Activated CD4-positive, alpha-beta T cell treated with anti-CD3 and anti-CD28 coated beads, Interleukin-2, amount 50 U/mL, for 24 hours (primary cell): ENCODE measurements at places on chromosomes 1 and 21.

DNA sequence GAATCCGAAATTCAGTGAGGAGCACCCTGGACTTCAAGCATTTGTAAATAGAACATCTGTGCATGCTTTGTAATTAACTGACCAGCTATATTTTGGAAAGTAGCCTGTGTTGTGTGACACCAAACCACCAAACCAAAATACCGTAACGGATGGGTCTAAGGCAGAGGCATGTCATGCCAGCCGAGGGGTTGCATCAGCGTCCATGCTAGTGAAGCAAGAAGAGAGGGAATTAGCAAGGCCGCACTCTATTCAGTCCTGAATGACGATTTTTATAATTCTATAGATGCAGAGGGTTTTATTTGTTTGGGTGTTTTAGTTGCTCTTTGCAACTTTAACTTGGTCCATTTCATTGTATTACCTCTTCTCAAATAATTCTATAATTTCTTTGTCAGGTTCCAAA is 116.8 kb upstream of the SMYD2 start:
- no peak for DNase-seq

- DNase-seq, result no peak
Measured at GRCh38 chr1:170402476-170403311, 129.3 kb upstream of the GORAB start.

GRCh38 chr1:72930528-72930927 is 648.2 kb upstream of the NEGR1 start:
- DNase-seq, result no peak

- DNase-seq, result peak; percentile 65
Measured at GRCh38 chr1:205335692-205336091, 14.1 kb upstream of the NUAK2 start.

DNA sequence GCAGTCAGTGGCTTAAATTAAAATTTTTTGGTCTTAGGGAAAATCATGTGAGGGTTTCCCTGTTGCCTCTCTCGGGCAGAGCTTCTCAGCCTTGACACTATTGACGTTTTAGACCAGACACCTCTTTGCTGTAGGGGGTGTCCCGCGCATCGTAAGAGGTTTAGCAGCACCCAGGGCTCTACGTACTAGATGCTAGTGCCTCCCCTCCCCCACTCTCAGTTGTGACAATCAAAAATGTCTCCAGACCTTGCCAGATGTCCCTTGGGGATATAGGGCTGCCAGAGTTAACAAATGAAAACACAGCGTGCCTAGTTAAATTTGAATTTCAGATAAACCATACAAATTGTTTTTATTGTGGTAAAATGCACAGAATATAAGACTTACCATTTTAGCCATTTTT is 293.3 kb downstream of the DISC1 start:
- DNase-seq, result no peak

DNA sequence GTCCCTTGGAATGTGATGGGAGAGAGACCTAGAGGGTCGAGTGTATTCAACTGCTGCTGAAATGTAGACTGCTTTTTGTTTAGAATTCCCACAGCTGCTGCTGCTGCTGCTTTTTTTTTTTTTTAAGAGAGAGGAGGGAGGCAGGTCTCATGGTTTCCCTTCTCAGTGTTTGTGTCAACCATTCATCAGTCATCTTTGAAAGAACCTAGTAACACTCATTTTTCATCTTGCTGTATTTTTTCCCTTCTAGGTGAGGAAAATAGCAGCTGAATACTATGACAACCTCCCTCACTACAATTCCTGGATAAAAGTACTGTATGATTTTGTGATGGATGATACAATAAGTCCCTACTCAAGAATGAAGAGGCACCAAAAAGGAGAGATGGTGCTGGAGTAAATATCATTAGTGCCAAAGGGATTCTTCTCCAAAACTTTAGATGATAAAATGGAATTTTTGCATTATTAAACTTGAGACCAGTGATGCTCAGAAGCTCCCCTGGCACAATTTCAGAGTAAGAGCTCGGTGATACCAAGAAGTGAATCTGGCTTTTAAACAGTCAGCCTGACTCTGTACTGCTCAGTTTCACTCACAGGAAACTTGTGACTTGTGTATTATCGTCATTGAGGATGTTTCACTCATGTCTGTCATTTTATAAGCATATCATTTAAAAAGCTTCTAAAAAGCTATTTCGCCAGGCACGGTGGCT is 9.2 kb downstream of the DEGS1 start:
- DNase-seq, result no peak

DNA sequence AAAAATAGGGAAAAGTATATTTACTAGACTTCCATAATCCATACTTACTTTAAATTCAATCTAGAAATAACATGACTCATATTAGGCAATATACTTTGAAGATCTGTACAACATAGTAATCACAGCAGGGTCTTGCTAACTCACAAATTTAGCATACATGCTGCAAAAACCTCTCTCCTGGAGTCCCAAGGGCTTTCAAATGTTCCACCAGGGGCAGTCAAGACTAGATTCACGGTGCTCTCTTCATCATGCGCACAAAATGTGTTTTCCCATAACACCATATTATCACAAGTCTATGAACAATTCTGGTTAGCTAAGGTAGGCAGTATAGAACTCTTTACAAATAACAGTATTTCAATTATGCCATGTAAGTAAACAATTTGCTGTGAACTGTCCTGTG is 45.8 kb downstream of the SSX2IP start:
- DNase-seq, result no peak

- no peak for DNase-seq
Measured at GRCh38 chr1:184945678-184946412, 28.5 kb downstream of the NIBAN1 start.

DNA sequence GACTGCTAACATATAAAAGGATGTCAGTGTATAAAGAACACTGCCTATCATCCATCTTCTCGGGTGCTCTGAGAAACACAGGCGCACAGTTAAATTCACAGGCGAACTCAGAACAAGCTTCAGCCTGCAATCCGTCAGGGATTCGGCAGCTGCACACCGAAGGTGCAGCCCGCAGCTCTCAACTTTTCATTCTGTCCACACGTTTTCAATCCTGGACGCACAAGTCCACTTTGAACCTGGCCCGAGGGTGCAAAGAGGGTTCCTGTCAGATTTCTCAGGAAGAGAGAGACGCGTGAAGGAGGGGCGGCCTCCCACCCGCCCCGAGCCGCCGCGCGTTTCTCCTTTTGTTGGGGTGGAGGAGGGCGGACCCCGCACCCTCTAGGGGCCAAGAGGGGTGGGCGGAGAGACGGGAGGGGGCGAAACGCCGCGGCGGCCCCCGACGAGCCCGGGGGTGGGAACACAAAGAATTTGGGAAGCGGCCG is 724 bp downstream of the DOCK7 start:
- DNase-seq, result no peak

DNA sequence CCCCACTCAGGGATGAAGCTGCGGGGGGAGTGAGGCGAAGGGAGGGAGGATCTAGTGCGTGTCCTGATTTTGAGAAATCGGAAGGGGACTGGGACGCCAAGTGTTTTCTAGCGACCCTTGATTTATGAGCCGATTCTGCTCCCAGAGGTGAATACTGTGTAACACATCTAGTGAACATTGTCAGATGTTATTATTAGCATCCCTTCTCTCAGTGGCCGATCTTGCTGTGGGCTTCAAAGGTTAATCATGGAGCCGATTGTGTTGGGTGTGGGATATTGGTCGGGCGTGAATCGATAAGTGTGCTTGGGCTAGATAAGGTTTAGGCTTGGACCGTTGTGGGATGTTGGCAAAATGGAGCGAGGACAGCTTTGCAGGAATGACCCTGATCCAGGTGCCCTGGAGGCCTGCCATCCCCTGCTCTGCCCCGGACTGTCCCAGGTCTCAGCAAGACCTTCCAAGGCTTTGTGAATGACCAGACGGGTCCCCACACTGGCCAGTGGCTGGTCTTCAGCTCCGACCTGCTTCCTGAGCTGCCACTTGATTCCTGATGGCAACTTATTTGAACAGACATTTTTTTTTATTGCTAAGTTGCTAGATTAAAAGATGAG is 2.2 kb downstream of the AJAP1 start:
- DNase-seq, result no peak

DNA sequence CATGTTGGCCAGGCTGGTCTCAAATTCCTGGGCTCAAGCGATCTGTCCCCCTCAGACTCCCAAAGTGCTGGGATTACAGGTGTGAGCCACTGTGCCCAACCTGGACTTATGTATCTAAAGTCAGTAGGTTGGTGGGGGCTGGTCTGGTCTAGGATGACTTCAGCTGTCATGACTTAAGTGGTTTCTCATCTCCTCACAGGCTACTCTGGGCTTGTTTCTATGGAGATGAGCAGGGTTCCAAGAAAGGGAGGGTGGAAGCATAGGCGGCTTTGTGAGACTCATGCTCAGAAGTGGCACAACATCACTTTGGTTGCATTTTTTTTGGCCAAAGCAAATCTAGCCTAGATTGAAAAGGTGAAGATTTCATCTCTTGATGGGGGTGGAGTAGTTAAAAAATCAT is 115.9 kb upstream of the IVNS1ABP start:
- no peak for DNase-seq

DNA sequence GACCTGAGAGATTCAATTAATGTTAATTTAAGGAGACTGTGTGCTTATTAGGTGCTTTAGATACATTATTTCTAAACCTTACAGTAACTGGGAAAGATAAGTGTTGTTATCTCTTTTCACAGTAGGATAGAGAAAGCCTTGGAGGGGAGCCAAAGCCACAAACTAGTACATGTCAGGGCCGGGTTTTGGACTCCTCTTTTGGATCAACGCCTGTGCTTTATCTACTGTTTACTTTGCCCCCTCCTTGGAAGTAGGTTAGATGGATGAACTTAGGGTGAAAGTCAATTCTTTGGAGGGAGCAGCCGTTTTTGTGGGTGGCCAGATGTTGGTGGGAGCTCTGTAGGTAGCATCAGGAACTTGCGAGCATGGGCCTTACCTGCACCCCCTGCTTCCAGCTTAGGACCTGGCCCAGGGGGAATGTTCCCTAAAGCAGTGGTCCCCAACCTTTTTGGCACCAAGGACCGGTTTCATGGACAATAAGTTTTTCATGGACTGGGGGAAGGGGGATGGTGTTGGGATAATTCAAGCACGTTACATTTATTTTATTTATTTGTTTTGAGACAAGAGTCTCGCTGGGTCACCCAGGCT is 1.7 kb downstream of the HHAT start:
- DNase-seq, result no peak

DNA sequence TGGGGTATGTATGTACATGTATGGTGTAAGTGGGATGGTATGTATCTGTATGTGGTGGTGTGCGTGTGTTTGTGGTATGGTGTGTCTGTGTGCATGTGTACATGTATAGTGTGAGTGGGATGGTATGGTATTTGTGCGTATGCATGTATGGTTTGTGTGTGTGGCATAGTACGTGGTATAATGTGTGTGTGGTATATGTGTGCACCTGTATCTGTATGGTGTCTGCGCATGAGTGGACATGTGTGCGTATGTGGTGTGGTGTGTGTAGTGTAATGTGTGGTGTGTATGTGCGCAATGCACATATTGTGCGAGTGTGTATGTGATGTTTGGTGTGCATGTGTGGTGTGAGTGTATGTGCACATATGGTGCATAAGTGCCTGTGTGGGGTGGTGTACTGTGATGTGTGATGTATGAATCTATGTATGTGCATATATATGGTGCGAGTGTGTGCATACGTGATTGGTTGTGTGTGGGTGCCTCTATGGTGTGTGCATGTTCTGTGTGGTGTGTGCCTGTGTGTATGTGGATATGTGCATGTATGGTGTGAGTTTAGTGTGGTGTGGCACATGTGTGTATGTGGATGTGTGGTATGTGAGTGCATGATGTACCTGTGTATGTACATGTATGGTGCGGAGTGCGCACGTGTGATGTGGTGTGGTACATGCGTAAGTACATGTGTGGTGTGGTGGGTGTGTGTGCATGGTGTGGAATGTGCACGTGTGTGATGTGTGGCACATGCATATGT is 38.8 kb downstream of the WDR4 start:
- DNase-seq, result no peak

DNA sequence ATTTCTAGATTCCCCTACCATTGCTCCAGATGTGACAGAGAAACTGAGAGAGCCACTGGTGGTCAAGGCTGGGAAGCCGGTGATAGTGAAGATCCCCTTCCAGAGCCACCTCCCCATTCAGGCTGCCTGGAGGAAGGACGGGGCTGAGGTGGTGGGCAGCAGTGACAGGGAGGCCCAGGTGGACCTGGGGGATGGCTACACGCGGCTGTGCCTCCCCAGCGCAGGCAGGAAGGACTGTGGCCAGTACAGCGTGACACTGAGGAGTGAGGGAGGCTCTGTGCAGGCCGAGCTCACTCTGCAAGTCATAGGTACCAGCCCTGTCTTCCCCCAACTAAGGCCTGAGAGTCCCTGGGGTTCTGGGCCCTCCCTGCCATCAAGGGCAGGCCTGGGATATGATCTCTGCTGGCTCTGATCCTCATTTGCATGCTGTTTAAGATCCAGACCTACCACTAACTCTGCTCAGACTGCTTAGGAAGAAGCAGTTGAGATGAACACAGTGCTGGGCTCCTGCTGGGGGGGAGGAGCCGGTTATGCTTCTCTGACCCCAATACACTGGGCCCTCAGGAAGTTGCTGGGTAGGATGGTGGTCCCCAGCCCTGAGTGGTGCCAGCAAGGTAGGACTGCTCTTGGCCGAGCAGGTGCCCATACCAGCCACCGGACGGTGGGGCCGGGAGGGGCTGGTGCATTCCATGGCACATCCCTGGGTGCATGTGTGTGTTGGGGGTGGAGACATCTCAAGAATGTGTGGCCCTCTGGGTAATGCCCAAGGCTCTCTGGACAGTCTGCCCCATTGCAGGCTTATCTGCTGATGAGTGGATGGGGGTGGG is 25.1 kb downstream of the IGFN1 start:
- DNase-seq, result no peak

DNA sequence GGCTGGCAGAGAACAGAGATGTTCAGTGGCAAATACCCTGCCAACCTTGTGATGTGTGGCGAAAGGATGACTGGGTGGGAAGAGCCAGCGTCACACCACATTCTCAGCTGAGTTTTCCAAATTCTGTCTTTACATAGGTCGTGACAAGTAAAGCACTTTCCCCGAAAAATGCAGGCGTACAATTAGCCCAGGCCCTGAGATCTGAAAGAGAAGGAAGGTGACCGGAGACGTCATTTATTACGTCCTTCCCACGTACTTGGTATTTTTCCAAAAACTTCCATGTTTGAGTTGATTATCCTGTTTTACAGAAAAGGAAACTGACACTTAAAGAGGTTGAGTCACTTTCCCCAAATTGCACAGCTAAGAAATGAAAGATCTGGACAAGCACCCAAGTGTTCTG is 413.3 kb downstream of the PRDM2 start:
- no peak for DNase-seq

DNA sequence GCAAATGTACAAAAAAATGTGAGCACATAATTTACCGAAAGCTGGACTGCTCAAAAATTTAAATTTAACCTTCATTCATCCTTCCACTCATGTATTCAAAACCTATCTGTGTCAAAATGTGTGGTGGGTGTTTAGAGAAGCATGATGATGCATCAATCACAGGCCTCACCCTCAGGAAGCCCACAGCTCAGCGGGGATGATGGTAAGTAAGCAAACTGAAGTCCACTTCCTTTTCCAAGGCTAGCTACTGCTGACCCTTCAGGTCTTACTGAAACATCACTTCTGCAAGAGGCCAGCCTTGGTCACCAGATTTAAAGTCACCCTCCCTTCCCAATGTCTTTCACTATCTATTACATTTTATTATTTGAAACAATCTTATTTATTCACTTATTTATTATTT is 254.5 kb downstream of the DNM3 start:
- DNase-seq, result no peak

GRCh38 chr1:226995365-226996332 is 55.6 kb downstream of the COQ8A start:
- no peak for DNase-seq

GRCh38 chr1:76764638-76765454 is 102.4 kb upstream of the ST6GALNAC5 start:
- no peak for DNase-seq
